ENCODE measurements at places on chromosomes 2 and 18.
A peak's percentile ranks its signal among the peaks of the same experiment; 100 is the strongest.

DNA sequence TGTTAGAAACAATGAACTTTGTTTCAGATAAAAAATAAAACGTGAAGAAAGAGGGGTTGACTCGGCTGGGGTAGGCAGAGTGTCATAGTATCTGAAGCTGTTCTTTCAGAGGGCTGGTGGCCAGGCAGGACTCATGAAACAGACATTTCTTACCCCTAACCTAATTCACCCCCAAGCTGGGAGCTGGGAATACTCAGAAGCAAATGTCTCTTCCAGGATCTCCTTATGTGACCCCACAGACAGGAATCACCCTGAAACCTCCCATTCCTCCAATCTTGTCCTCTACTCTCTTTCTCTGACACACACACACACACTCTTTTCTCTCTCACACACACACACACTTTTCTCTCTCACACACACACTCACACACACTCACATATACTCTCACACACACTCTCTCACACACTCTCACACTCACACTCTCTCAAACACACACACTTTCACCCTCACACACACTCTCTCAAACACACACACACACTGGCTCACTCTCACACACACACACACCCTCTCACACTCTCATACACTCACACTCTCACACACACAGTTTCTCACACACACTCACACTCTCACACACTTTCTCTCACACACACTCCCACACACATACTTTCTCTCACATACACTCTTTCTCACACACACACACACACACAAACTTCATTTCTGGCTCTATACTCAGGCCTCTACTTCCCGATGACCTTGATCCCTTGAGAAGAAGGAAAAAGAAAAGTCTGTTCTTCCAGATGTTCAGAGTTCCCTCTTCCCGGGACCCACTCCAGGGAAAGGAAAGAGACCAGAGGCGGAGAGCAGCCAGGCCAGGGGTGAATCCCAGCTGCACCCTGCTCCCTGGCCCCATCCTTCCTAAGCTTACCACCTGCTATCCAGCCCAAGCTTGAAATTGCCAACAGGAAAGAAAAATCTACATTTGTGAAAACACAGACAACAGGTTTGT is 167.7 kb downstream of the TXNL1 start:
- DNase-seq: no peak

DNA sequence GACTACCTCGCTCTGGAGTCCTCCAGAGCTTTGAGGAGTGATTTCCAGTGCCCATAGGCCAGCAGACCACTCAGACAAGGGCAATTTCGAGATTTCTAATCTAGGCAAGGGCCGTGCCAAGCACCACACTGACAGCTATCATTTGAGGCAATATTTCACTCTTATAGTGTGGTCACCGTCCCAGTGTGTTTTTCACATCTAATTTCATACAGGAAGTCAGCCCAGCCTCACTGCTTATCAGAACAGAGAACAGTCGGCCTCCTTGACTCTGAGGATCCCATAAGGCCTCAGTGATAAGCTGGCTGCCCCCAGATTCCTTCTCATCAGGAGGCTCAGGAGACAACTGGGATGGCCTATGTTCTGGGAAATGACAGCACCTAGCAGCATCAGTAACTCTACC is 581 bp downstream of the CAPN14 start:
- DNase-seq: peak; percentile 10

- no peak for DNase-seq
Observed at GRCh38 chr2:123999681-124000080, 25.4 kb upstream of the CNTNAP5 start.

- no peak for DNase-seq
Observed at GRCh38 chr18:33916200-33916599, 308.5 kb downstream of the NOL4 start.

DNA sequence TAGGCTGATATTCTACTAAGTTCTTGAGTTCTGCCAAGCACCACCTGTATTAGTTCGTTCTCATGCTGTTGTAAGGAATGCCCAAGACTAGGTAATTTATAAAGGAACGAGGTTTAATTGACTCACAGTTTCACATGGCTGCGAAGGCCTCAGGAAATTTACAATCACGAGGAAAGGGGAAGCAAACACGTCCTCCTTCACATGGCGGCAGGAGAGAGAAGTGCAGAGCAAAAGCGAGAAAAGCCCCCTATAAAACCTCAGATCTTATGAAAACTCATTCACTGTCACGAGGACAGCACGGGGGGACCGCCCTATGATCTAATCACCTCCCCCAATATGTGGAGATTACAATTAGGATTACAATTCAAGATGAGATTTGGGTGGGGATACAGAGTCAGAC is 47.7 kb upstream of the YWHAQ start:
- no peak for DNase-seq

DNA sequence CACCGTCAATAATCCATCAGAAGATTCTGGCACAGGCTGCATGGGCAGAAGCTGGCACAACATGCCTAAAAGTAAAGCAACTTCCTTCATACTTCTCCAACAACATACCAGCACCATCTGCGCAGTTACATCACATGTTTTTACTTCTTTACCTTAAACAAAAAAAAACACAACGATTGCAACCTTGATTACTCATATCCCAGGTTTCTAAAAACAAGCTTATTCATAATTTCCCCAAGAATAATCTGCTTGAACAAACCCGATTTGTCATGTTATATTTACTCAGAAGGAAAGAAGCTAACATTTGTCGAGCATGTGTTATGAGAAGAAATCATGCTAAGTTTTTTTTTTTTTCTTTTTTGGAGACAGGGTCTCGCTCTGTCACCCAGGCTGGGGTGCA is 54.7 kb downstream of the THADA start:
- no peak for DNase-seq

DNA sequence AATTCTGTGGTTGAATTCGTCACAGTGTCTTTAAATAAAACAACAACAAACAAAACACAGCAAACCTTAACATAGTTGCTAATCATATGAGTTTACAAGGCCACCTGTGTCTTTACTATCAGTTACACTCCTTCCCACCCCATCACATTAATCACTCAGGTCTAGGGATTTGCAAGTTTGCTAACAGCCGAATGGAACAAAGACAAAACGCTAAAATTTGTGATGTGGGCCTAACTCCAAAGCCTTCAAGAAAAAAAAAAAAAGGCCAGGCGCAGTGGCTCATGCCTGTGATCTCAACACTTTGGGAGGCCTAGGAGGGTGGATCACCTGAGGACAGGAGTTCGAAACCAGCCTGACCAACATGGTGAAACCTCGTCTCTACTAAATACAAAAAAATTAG is 566 bp upstream of the POLI start:
- peak; percentile 17 for DNase-seq

DNA sequence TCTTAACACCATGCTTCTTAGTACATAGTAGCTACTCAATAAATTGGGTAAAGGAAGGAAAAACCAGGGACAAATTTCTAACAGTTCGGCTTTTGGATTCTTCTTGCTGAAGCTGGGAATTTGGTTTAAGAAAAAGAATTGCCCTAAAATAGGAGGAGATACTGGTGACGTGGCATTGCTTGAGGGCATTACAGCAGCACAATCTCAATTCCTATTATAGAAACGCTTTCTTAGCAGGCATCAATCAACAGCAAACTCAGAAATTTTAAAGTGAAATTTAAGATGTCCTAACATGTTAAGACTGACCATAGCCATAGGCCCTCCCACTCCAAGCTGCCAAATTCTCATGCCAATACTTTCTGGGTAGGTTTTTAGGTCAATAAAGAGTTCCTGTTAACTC is 169.5 kb downstream of the SRBD1 start:
- no peak for DNase-seq

GRCh38 chr2:162839419-162839818 is 852 bp upstream of the KCNH7 start:
- no peak for DNase-seq

DNA sequence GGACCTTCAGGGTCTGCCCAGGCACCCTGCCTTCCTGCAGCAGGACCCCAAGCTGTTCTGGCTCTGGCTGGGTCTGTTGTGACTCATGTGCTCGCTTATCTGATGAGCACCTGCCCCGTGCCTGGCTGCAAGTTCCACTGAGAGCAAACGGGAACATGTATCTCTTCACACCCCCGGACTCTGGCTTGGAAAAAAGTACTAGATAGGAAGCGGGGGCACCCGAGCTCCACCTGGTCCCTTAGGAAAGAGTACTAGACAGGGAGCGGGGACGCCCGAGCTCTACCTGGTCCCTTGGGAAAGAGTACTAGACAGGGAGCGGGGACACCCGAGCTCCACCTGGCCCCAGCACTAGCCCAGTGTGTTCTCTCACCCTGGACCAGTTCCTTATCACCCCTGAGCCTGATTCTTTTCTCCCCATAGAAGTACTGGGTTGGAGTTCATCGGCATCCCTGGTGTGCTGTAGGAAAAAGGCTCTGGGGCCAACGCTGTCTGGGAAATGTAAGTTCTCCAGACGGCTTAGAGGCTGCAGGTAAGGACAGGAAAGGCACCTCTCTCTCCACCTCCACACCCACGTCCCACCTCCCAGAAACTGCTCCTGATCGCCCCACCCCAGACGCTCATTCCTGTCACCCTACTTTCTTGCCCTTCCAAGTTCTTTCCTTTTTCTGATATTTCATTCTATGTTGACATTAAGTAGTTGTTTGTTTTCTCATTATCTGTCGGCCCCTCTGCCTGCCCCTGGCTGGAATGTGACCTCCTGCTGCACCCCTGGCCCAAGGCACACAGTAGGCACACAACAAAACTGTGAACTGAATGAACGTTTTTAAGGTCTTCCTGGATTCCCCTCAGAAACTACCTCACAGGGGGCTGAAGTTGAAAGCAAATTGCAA is 40.2 kb downstream of the HDAC4 start:
- peak; percentile 47 for DNase-seq

DNA sequence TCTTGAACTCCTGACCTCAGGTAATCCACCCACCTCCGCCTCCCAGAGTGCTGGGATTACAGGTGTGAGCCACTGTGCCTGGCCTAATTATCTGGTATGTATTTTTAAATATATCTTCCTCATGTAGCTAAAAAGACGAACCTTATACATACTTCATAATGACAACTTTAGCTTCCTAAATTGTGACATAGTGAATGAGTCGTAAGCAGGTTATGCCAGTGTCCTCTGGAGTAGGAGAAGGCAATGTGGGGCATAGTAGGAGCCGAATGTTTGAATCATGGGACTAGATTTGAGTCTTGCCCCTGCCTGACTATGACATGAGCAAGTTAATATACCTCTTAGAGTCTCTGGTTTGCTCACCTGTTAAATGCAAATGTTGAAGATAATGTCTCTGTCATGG is 95.8 kb upstream of the FOSL2 start:
- DNase-seq: no peak

DNA sequence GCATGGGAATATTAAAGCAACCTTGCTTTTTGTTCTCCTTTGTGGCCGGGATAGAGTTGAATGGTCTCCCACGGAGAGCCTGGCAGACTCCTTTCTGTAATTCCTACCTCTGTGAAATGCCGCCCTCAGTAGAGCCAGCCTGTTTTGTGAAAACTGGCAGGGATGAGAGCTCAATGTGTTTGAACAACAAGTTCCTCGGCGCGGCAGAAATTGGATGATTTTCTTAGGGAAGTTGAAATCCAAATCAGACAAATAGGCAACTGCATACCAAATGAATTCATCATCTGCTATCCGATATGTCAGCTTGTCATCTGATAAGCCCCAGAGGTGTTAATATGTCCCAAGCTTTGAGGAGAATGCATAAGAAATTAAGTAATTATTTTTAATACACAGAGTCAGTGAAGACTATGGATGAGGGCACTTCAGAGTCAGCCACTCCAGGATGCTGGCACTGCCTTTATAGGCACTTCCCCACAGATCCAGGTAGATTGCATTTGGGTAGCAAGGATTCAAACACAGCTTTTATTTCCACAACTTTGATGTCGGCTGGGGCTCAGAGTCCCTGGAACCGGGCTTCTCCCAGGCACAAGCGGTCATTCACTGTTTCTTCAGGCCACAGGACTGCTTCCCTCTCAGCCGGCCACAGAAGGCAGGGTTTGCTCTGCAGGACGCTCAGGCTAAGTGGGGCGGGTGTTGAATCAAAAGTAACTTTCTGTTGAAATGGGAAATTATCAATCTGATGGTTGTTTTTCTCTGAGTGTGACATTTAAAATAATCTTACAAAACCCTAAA is 82.8 kb upstream of the REV1 start:
- no peak for DNase-seq

DNA sequence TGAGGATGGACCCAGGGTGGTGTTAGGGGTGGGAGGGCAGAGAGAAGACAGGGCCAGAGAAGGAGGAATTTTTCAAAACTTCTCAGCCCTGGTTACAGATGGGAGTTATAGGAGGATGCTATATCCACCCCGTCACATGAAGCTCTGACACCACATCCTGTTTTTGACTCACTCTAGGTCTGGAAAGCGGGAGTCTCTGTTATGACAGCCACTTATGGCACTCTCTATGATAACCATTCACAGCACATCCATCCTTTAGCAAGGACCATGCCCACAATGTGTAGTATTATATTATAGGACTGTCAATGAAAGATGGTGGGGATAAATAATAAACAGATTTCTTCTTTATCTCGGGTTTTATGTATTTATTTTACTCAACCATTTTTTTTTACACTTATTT is 461.2 kb downstream of the CDH2 start:
- no peak for DNase-seq

DNA sequence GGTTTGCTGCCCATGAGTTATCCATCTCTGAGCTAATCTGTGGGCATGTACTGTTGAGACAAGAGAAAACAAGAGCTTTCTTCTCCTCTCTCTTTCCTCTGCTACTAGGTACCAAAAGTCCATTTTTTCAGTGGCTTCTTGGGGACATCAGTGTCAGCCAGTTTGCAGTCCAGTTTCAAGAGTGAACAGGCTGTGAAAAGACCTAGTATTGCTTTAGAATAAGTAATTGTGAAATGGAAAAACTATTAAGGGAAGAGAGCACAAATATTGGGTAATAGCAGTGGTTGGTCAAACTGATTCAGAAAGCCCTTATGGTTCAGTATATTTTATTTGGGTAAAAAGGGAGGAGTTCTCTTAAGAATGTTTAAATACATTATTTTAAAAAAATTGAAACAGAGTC is 33.0 kb upstream of the MEP1B start:
- DNase-seq: no peak

GRCh38 chr2:138722316-138722715 is 57.9 kb downstream of the NXPH2 start:
- DNase-seq: no peak

DNA sequence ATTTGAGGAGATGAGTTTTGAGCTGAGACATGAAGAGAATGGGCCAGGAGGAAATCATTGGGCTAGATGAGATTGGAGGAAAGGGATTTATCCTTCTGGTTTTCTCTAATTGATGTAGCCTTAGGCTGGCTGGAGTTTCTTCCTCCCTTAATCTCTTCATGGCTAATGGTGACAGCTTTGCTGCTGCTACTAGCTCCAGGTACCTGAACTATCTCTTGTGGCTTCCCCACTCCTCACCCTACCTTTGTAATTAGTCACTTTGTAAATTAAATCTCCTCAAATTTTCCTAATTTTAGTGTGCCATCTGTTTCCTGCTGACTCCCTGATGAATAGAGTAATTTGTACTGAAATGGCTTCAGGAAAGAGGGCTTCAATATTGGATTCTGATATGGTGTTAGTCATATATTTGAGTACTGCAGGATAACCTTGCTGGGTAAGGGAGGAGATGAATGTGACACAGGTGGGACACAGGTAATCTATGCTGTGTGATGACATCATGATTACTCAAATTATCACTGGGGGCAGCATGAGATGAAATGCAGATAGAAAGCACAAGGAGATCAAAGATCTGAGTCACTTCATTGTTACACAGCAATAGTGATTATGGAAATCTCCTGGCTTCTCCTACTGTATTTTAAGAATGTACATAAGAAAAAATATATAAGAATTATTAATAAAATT is 1134.1 kb upstream of the DDX18 start:
- no peak for DNase-seq

Data from K562 (cell line).